Stimulated activated CD4-positive, alpha-beta T cell treated with anti-CD3 and anti-CD28 coated beads, Interleukin-12 subunit alpha, Interleukin-12 subunit beta, amount 100 ng/mL, for 48 hours (primary cell): ENCODE measurements at places on chromosomes 2 and 18.

GRCh38 chr2:216820709-216821108 lies 39.2 kb downstream of the TNP1 start:
- no peak for DNase-seq

GRCh38 chr2:603869-604268 lies 73.3 kb downstream of the TMEM18 start:
- DNase-seq: no peak

GRCh38 chr18:46366751-46367376 lies 262.7 kb downstream of the HAUS1 start:
- DNase-seq: no peak

DNA sequence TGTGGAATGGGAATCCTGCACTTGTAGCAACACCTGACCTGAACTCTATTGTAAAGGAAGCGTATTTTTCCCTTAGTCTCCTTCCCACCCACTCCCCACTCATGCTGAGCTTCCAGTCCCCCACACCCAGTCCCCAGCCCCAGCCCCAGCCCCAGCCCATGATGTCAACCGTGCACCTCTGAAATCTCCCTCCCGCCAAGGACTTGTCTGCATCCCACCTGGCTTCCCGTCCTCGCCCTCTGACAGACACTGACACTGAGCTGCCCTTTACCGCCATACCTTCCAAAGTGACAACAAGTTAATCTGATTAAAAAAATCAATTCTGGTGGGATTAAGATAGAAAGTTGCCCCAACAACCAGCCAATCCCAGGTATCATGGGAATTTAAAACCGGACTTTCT lies 213.6 kb upstream of the CELF4 start:
- no peak for DNase-seq

- DNase-seq: no peak
Observed at GRCh38 chr2:219526320-219527075, 12.2 kb downstream of the ASIC4 start.

GRCh38 chr2:166032361-166032760 lies 78.8 kb upstream of the TTC21B start:
- no peak for DNase-seq

DNA sequence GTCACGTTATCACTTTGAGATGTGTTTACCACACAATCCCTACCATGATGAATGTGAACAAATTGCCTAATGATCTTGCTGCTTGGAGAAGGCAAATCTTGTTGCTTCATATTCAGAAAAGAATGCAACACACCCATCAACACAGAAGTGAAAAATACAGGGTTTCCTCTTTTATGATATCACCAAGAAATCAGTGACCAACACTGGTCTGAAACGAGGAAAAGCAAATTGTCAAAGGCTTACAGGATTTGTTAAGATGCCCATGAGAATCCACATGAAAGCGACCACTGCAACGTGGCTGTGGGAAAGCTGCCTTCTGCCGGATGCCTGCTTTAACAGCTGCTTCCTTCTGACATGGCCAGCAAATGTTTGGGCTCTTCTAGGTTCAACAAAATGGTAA lies 397.6 kb upstream of the LRATD1 start:
- no peak for DNase-seq

DNA sequence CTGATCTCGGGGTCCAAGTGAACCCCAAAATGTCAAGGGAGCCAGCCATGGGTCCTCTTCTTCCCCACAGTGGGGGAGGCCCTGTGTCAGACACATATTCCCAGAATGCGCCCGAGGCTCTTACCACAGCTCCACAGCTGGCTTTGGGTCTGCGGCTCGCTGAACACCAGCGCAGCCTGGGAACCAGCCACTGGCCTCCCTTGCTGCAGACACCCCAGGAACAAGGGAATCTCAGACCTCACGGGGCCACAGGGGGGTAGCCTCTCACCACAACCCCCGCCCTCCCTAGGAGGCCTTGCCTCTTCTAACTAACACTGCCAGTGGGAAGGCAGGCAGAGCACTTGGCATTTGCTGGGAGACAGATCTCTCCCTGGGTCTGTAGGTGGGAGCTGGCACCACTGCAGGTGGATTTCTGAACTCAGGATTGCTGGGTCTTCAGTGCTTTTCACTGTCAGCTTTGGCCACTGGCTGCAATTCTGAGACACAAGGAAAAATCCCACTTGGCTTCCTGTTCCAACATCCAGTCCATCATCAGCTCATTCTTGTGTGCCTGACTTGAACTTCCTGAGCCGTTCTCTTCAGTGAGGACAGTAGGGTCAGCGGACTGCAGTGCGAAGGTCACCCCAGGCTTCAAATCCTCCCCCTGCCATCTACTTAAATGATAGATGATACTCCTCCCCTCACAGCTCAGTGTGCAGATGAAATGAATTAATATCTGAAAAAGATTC lies 128.7 kb downstream of the CAPN13 start:
- no peak for DNase-seq
